CD4-positive, alpha-beta T cell (primary cell): ENCODE measurements at places on chromosomes 4 and X.

DNA sequence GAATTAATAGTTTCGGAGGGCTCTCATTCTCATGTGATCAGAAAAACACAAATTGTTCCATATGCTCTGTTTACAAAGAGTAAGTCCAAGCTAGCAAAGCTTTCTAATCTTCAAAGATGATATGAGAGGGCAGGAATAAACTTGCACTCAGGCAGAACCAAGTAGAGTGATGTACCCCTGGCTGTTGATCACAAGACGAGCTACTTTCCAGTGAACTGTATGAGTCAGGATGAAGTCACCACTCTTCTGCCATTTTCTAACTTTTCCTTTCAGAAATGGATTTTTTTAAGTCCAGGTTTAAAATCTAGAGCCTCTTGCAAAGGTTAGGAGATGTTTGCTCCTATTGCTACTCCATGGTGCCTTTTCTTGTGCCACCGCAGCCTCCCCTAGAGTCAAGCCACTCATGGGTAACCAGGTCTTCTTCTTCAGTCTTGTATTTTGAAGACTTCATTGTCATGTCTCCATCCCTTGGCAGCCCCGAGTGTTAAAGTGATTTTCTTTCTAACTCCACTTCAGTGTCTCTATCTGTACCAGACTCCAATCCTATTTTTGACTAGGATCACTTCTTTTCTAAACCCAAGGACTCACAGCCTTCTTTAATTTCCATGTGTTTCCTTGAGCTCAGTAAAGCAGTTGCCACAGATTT lies 171.9 kb upstream of the GALNT7 start:
- no peak overlapping the region for H3K4me3 ChIP-seq
- no peaks in the 10 kb centered on the region for H3K36me3 ChIP-seq
- H3K27me3 ChIP-seq, result peaks cover 3% of the 10 kb centered on the region
- no peak for DNase-seq
- no peak overlapping the region for H3K27ac ChIP-seq
- no peaks in the 10 kb centered on the region for H3K4me1 ChIP-seq

DNA sequence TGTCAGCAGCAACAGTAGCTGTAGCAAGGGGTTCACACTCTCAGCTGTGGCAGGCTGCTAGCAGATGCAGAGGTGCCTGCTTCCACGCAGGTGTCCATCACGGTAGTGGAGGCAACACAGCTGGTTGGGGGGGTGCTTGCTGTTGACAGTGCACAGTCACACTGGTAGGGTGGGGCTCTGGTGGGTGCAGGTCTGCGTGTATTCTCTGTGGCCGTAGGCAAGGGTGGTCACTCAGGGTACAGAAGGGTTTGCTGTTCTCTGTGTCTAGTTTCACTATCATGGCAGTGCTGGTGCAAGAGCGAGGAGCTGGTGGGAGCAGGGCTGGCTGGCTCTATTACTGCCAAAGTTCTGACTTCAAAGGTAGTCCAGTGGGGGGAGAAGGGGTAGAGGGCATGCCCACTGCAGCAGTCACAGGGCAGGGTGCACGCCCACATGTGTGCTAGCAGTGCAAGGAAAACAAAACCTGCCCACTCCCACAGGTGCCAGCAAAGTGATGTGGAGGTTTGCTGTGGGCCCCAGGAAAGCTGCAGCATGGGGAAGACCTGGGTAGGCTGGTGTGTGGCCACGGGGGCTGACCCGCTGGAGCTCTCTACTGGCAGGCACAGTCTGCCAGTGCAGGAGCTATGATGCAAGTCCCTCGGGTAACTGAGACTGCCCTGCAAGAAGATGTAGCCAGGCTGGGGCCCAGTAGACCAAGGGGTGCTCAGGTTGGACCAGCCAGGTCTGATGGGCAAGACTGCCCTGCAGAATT lies 21.6 kb upstream of the WDR17 start:
- no peak overlapping the region for H3K4me3 ChIP-seq
- H3K27me3 ChIP-seq, result no peaks in the 10 kb centered on the region
- no peak for DNase-seq

- H3K27me3 ChIP-seq, result no peaks in the 10 kb centered on the region
- no peak overlapping the region for H3K4me3 ChIP-seq
- H3K36me3 ChIP-seq, result no peaks in the 10 kb centered on the region
- no peak for DNase-seq
- no peaks in the 10 kb centered on the region for H3K4me1 ChIP-seq
- no peak overlapping the region for H3K27ac ChIP-seq
Observed at GRCh38 chr4:96262057-96262456, 422.2 kb downstream of the PDHA2 start.

DNA sequence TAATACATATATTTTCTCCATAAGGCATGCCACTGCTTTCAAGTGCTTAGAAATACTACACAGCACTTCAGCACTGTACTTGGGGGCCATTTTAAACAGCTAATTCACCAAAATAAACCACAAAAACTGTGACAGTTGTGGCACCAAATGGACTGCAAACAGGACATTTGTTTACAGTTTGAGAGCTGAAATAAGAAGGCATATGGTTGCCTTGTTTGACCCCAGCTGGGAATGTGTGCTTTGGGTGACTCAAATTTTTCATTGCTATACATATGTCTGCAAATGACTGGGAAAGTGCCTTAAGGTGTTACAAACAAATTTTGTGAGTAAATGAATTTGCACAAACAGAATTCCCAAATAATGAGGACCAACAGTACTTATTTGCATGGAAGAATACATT lies 124.2 kb downstream of the BANK1 start:
- DNase-seq, result no peak
- no peaks in the 10 kb centered on the region for H3K4me1 ChIP-seq
- no peaks in the 10 kb centered on the region for H3K36me3 ChIP-seq
- H3K4me3 ChIP-seq, result no peak overlapping the region
- H3K27me3 ChIP-seq, result no peaks in the 10 kb centered on the region

GRCh38 chrX:148794350-148794749 lies 293.9 kb downstream of the AFF2 start:
- no peak overlapping the region for H3K4me3 ChIP-seq
- H3K4me1 ChIP-seq, result no peaks in the 10 kb centered on the region
- H3K27me3 ChIP-seq, result no peaks in the 10 kb centered on the region

DNA sequence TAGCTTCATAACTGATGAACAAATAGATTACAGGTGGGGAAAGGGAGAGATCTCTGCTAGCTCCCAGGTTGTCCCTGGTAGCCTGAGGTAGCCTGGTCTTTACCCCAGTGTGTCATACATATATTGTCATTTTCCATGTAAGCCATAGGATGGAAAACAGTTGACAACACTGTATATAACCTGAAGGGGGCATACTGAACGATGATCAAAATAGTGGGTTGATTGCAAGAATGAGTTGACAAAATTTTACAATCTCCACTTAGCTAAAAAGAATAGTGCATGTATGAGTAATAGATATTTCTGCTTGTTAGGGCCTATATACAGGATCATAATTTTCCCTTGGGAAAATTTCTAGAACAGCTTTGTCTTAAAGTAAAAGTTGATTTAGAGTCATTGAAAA lies 304.1 kb upstream of the HAND2 start:
- DNase-seq, result no peak
- no peak overlapping the region for H3K4me3 ChIP-seq
- H3K27me3 ChIP-seq, result no peaks in the 10 kb centered on the region
- H3K4me1 ChIP-seq, result no peaks in the 10 kb centered on the region
- H3K27ac ChIP-seq, result no peak overlapping the region
- no peaks in the 10 kb centered on the region for H3K36me3 ChIP-seq

- no peaks in the 10 kb centered on the region for H3K4me1 ChIP-seq
- no peak overlapping the region for H3K4me3 ChIP-seq
- DNase-seq, result no peak
- no peaks in the 10 kb centered on the region for H3K36me3 ChIP-seq
- no peaks in the 10 kb centered on the region for H3K27me3 ChIP-seq
- no peak overlapping the region for H3K27ac ChIP-seq
Observed at GRCh38 chr4:76078033-76078613, 3.6 kb downstream of the ART3 start.

GRCh38 chrX:112841820-112842157 lies 1.2 kb upstream of the AMOT start:
- no peaks in the 10 kb centered on the region for H3K27me3 ChIP-seq
- DNase-seq, result no peak
- H3K4me1 ChIP-seq, result peaks cover 9% of the 10 kb centered on the region
- peak overlapping the region; percentile 81 for H3K4me3 ChIP-seq

- peaks cover 4% of the 10 kb centered on the region for H3K27me3 ChIP-seq
- H3K27ac ChIP-seq, result no peak overlapping the region
- no peaks in the 10 kb centered on the region for H3K36me3 ChIP-seq
- peak; percentile 37 for DNase-seq
Observed at GRCh38 chr4:6658597-6659075, 18.2 kb downstream of the MRFAP1 start.

DNA sequence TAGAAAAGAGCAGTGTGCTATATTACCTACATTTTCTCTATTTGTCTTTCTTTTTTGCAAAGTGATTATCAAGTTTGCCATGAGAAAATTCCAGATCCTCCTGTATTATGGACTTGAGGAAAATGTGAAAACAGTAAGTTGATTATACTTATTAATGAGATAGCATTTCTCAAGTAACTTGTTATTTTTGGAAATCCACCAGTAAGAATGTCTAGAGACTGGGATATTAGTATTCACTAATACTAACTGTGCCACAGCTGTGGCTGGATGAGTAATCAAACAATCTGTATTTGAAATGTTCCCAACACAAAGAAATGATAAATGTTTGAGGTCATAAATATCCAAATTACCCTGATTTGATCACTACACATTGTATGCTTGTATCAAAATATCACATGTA lies 147.0 kb upstream of the CTSO start:
- DNase-seq, result no peak

DNA sequence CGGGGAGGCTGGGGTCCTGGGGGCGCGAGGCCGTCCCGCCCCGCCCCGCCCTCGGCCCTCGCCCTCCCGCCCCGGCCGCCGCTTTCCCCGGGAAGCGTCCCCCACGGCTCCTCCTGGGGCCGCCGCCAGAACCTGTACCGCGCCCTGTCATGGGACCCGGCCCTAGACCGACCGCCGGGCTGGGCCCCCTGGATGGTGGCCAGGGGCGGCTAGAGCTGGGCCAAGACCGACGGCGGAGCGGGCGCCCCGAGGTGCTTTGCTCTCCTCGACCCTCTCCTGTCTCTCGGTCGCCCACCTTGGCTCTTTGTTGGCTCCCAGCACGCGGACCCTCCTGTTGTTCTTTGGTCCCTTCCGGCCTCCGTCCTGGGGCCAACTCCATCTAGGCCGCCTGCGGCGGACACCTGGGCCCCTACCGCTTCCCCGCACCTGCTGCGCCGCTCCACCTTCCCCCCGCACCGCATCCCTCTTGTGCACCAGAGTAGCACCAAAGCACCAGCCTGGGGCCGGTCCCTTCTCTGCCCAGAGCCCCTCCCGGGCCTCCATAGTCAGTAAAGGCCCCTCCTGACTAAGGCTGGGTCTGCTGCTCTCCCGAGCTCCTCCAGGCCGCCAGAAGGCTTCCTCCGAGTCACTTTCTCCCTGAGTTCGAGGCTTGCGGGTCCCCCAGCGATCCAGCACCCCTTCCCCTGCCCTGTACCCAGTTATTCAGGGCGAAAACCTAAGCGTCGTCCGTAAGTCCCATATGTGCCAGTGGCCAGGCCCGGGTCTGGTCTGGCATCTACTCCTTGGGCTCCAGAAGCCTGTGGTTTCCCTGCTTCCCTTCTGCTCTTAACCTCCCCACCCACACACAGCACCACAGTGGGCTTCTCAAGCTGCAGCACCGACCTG lies 587 bp downstream of the TACC3 start:
- peaks cover 80% of the 10 kb centered on the region for H3K4me1 ChIP-seq
- H3K4me3 ChIP-seq, result peak overlapping the region; percentile 40
- H3K27ac ChIP-seq, result peak overlapping the region; percentile 85
- no peaks in the 10 kb centered on the region for H3K27me3 ChIP-seq
- peaks cover 26% of the 10 kb centered on the region for H3K36me3 ChIP-seq

- no peak for DNase-seq
- H3K36me3 ChIP-seq, result no peaks in the 10 kb centered on the region
- H3K27ac ChIP-seq, result no peak overlapping the region
Observed at GRCh38 chr4:125826801-125827695, 512.3 kb downstream of the FAT4 start.

DNA sequence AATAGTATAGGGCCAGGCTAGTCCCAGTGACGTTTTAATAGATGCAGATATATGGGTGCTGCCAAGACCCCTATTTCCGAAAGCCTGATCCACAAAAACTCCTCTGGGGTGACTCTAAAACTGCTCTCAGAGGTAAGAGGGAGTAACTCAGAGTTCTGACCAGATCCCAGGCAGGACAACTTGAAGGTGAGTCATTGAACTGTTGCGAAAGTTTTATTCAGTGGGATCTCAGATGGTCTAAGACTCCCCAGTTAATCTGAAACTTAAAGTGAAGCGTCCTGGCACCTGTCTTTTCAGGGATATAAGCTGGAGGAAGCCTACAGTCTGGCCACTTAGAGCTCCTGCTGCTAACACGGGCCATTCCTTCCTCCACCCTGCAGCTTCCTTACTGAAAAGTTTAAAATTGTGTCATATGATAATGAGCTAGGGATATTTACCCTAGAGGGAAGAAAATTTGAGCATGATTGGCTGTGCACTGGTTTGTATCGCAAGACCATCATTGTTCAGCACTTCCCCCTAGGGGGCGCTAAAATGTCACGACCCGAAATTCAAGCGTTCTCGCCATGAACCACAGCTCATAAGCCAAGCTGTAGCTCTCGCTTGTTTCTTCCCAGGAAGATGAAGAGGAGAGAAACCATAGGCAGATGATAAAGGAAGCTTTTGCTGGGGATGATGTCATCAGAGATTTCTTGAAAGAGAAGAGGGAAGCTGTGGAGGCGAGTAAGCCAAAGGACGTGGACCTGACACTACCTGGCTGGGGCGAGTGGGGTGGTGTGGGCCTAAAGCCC lies 19.5 kb downstream of the UTP14A start:
- peak; percentile 55 for DNase-seq
- H3K4me1 ChIP-seq, result peaks cover 4% of the 10 kb centered on the region
- no peaks in the 10 kb centered on the region for H3K27me3 ChIP-seq
- peaks cover 39% of the 10 kb centered on the region for H3K36me3 ChIP-seq

DNA sequence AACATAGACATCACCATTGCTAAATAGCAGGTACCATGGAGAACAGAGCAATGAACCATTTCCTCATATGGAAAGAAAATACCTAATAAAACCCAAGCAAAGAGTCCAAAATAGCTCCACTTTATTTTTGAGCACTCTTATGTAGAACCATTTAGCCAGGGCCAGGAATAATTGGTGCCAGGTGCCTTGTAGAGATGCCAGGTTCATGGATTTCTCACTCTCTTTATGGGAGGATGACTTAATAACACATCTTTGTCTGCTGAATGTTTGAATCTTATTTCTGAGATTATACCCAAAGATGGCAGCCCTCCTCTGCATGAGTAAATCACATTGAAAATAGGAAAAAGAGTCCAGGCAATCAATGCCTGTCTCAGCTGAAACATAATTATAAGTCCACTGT lies 212.3 kb upstream of the SFRP2 start:
- peaks cover 3% of the 10 kb centered on the region for H3K27me3 ChIP-seq
- no peaks in the 10 kb centered on the region for H3K36me3 ChIP-seq
- H3K4me3 ChIP-seq, result no peak overlapping the region
- H3K4me1 ChIP-seq, result no peaks in the 10 kb centered on the region
- no peak overlapping the region for H3K27ac ChIP-seq

- H3K27me3 ChIP-seq, result peaks cover 15% of the 10 kb centered on the region
- no peaks in the 10 kb centered on the region for H3K36me3 ChIP-seq
- H3K4me3 ChIP-seq, result no peak overlapping the region
- DNase-seq, result no peak
Observed at GRCh38 chr4:169791527-169792156, 33.9 kb upstream of the HPF1 start.

- H3K27me3 ChIP-seq, result no peaks in the 10 kb centered on the region
- DNase-seq, result no peak
- no peak overlapping the region for H3K27ac ChIP-seq
- H3K36me3 ChIP-seq, result no peaks in the 10 kb centered on the region
- H3K4me3 ChIP-seq, result no peak overlapping the region
- H3K4me1 ChIP-seq, result peaks cover 16% of the 10 kb centered on the region
Observed at GRCh38 chrX:20378233-20378920, 111.7 kb upstream of the RPS6KA3 start.
